ENCODE measurements at places on chromosomes 7 and 10.

- DNase-seq: no peak
Observed at GRCh38 chr10:111142092-111142768, 65.4 kb downstream of the ADRA2A start.

DNA sequence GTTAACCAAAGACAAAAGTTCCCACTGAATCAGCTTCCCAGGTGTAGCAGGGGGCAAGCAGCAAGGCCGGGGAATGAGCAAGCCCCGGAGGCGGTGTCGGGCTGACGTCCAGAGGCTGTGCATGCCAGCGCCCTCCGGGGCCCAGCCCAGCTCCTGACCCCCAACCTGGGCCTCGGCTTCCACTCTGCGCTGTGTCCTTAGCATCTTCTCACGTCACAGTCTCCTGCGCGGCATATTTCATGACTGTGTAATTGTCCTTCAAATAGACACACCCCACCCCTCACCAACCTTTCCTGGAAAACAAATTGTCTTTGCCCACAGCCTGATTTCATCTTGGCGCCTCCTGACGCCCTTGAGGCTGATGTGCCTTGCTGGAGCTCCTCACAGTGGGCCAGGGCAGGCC, 133.5 kb downstream of the RGS10 start:
- DNase-seq: no peak

- DNase-seq: no peak
Observed at GRCh38 chr10:78895469-78895868, 173.3 kb upstream of the ZMIZ1 start.

- no peak for DNase-seq
Observed at GRCh38 chr7:20240080-20240926, 23.1 kb upstream of the MACC1 start.

GRCh38 chr7:37323966-37324365, 124.7 kb downstream of the ELMO1 start:
- peak; percentile 18 for DNase-seq

DNA sequence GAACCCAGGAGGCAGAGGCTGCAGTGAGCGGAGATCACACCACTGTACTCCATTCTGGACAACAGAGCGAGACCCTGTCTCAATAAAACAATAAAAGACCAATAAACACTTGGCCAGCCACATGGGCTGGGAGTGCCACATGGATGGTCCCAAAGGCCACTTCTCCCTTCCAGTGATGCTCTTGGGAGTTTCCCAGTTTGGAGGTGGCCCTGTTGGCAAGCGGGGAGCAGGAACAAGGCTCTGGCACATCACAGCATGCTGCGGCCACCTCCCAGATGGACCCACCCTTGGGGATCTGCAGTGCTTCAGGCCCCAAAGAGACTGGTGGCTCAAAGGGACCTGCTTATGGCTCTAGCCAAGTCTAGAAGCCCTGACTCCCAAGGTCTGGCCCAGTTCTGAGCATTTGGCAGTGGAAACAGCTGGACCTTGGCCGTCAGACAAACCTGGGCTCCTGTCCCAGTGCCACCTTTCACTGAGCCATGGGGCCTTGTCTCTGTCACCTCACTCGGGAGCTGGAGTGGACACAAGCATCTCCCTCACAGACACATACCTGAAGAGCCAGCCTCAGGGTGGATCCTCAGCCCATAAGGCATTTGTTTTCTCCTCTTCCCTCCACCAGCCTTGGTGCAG, 91.7 kb downstream of the COL13A1 start:
- DNase-seq: no peak

DNA sequence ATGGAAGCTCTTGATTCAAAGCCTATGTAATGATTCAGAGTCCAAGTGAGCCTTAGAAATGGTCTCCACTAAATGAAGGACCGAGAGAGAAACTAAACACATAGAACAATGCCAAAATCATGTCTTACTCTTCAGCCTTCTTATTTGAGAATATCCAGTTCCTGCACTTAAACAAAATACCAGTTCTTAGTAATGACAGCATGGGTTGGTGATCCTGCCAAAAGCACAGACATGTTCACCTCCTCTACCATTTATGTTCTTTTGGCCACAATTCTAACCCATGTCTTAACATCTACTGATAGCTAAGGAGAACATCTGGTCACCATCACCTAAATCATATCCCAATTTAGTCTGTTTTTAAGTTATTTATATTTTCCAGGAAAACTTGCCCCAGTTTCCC, 239.6 kb upstream of the PTN start:
- DNase-seq: no peak

DNA sequence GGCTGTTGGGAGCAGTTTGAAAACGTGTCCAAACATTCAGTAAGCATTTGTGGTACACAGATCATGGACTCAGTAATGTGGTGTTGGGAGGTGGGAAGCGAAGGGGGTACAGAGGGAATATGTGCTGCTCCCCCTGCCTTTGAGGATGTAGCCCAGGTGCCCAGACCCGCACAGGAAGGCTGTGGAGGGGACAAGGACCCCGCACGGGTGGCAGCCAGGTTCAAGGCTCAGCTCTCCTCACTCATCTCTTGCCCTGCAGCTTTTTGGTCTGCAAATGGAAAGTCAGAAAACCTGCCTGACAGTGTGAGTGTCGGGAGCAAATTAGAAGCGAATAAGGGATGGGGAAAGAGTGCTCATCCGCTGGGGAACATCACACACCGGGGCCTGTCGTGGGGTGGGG, 27.3 kb upstream of the EN2 start:
- DNase-seq: no peak

- no peak for DNase-seq
Observed at GRCh38 chr7:34222316-34222715, 317.0 kb downstream of the BMPER start.

- DNase-seq: no peak
Observed at GRCh38 chr7:105675934-105676371, 94.7 kb upstream of the EFCAB10 start.

- DNase-seq: no peak
Observed at GRCh38 chr10:7889947-7890542, 71.7 kb downstream of the TAF3 start.

DNA sequence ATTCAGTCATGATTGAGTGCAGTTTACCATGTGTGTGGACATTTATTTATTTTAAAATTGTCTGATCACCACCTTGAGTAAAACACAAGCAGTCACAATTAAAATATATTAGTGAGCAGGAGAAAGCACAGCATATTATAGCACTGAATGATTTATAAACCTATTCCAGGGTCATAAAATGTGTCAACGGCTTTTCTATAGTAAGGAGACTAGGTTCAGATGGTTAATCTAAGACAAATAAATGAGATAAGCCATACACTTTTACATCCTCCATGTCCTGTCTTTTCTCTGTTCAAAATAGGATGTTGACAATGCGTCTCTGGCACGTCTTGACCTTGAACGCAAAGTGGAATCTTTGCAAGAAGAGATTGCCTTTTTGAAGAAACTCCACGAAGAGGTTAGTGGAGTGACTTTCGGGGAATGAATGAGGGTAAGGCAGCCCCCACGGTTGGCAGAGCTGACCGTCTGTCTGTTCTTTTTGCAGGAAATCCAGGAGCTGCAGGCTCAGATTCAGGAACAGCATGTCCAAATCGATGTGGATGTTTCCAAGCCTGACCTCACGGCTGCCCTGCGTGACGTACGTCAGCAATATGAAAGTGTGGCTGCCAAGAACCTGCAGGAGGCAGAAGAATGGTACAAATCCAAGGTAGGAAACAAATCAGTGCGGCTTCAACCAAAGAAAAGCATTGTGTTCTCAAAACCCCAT, 5.4 kb downstream of the VIM start:
- DNase-seq: no peak

GRCh38 chr7:11552676-11553296, 279.2 kb downstream of the THSD7A start:
- DNase-seq: peak; percentile 36

GRCh38 chr7:155280446-155281397, 17.0 kb upstream of the INSIG1 start:
- no peak for DNase-seq

GRCh38 chr7:101605611-101606497, 23.2 kb downstream of the MYL10 start:
- DNase-seq: no peak

DNA sequence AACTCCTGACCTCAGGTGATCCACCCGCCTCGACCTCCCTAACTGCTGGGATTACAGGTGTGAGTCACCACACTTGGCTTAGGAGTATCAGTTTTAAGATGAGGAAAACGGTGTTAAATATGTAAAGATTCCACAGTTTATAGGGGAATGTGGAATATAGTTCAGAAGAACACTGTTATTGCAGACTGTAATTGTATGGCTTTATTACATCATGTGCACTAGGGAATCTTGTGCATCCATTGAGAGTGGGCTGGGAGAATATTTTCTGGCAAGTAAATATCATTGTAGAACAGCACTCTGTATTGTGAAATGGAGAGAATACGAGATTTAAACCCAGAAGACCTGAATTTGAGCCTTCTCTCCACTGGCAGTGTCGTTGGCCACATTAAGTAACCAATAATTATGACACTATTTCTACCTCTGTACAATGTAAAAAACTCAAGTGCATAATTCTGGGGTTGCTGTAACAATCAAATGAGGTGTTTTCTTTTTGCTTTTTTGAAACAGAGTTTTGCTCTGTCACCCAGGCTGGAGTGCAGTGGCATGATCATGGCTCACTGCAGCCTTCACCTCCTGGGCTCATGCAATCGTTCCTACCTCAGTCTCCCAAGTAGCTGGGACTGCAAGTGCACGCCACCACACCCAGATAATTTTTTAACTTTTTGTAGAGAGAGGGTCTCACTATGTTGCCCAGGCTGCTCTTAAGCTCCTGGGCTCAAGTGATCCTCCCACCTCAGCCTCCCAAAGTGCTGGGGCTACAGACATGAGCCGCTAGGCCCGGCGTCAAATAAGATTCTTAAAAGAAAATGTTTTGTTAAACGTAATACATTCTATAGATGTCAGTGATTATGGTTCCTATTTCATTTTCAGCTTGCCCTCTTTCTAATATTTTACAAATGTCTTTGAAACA, 12.0 kb upstream of the PARD3 start:
- no peak for DNase-seq

DNA sequence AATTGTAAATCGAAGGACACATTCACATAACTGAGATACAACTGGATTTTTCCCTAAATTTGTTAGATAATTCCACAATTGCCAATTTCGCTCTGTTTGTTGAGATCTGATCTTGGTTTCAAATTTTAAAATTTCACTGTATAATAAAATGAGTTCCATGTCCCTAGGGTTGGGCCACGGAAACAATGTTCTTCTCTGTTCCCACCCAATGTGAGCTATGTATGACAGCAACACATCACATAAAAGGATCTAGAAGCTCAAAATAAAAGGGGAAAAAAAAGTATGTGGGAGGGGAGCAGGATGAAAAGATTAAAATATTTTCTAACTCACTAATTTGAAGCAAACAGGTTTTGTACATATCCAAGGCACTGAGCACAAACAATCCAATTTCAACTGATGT, 287.8 kb upstream of the MKLN1 start:
- DNase-seq: no peak

DNA sequence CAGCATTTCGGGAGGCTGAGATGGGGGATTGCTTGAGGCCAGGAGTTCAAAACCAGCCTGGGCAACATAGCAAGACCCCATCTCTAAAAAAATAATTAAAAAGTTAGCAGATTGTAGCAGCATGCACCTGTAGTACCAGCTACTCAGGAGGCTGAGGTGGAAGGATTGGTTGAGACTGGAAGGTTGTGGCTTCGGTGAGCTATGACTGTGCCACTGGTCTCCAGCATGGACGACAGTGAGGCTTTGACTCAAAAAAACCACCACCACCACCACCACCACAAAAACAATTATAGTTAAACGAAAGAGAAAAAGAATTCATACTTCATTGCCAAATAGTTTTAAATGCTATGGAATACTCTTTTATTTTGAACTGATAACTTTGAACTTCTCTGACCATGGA, 63.4 kb downstream of the VTI1A start:
- DNase-seq: no peak

DNA sequence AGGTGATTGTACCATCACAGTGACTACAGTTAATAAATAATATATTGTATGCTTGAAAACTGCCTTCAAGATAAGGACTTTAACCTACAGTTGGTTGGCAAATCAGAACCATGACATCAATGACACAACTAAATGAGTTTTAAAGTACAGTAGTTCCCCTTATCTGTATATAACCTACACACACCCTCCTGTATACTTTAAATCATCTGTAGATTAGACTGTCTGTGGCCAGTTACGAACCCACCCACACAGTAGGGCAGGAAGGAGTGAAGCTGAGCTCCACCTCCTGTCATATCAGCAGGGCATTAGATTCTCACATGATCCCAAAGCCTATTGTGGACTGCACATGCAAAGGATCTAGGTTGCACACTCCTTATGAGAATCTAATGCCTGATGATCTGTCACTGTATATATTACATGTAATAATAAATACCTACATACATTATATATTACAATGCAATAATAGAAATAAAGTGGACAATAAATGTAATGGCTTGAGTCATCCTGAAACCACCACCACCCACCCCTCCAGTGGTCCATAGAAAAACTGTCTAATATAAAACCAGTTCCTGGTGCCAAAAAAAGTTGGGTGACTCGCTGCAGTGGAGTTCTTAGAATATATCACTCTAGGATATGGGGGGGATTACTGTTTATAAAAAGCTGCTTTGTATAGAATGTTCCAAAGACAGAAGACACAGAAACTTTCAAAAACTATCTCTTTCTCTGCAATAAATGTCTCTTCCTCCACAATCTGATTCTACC, 5.6 kb downstream of the TPK1 start:
- no peak for DNase-seq

GRCh38 chr7:38740041-38740440, 108.9 kb upstream of the AMPH start:
- no peak for DNase-seq

GRCh38 chr7:98133181-98133580, 26.5 kb downstream of the LMTK2 start:
- DNase-seq: no peak

GRCh38 chr7:101087334-101088068, 2.2 kb downstream of the TRIM56 start:
- DNase-seq: no peak

DNA sequence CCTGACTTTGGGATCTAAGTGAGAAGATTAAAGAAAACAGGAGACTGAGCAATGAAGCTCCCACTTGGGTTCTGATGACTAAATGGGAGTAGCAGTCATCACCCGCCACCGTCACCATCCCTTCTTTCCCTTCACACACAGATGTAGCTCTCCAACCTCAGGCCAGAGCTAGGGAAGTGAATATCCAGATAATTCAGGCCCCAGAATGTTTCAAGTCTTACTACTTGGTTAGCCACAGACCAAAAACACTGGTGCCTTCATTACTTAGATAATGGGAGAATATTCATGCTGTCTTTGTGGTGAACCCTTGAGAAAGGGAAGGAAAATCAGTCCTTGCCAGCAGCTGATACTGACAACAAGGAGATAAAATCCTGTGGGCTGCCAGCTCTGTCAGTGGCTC, 100.7 kb downstream of the OSBPL3 start:
- DNase-seq: no peak
